A549 treated with DMSO at 1 μM for 4 hours (cell line): ENCODE measurements at places on chromosomes 4 and X. TPM values are rescaled to one million over a fixed set of nuclear protein-coding genes. Genes with fewer than 3 reads are reported as not detected.

Gene ZNF732
- total RNA-seq: not detected in 5 replicates

Gene NPY2R
- total RNA-seq: 0.02 to 0.08 TPM (median 0.08 TPM) in 4 of 5 replicates, not detected in the other

Gene CASP3
- 21.2 to 26.6 TPM (median 24.3 TPM) in 5 replicates for total RNA-seq

Gene ATP1B4
- not detected in 5 replicates for total RNA-seq

Gene ENAM
- 0.01 TPM in 1 of 5 replicates, not detected in the others for total RNA-seq

Gene DDX3X
- total RNA-seq: 166 to 273 TPM (median 222 TPM) in 5 replicates

Gene HSD17B13
- 0.05 to 0.07 TPM (median 0.05 TPM) in 3 of 5 replicates, not detected in the others for total RNA-seq

Gene SOX3
- total RNA-seq: not detected in 5 replicates

Gene CXorf51B
- total RNA-seq: not detected in 5 replicates

Gene MBNL3
- not detected in 5 replicates for total RNA-seq

Gene MAGEB17
- not detected in 5 replicates for total RNA-seq

Gene NSG1
- 0.46 to 0.86 TPM (median 0.65 TPM) in 5 replicates for total RNA-seq

Gene ERCC6L
- 12.4 to 16.0 TPM (median 14.3 TPM) in 5 replicates for total RNA-seq

Gene CITED1
- 0.83 to 1.7 TPM (median 1.3 TPM) in 5 replicates for total RNA-seq

Gene PNMA3
- 0.10 to 0.30 TPM (median 0.24 TPM) in 5 replicates for total RNA-seq

Gene SSX2B
- total RNA-seq: not detected in 5 replicates

Gene KLF8
- 0.03 TPM in 1 of 5 replicates, not detected in the others for total RNA-seq

Gene ARHGEF38
- not detected in 5 replicates for total RNA-seq

Gene XAGE2
- not detected in 5 replicates for total RNA-seq

Gene PLP1
- total RNA-seq: not detected in 5 replicates

Gene TCEAL5
- total RNA-seq: not detected in 5 replicates

Gene MAMLD1
- total RNA-seq: 11.2 to 12.5 TPM (median 11.5 TPM) in 5 replicates

Gene YIPF7
- total RNA-seq: not detected in 5 replicates
